Glutamatergic neuron (in vitro differentiated cells): ENCODE measurements at places on chromosomes 3 and 15. TPM values are rescaled to one million over a fixed set of nuclear protein-coding genes. Genes with fewer than 3 reads are reported as not detected.

GRCh38 chr3:79326642-79327041, 441.2 kb downstream of the ROBO1 start:
- no peaks in the 10 kb centered on the region for H3K27me3 ChIP-seq
- peaks cover 4% of the 10 kb centered on the region for H3K4me1 ChIP-seq
- H3K36me3 ChIP-seq = no peaks in the 10 kb centered on the region

GRCh38 chr3:10279384-10280176, 13.2 kb downstream of the GHRL start:
- no peaks in the 10 kb centered on the region for H3K36me3 ChIP-seq
- no peak overlapping the region for H3K27ac ChIP-seq
- no peaks in the 10 kb centered on the region for H3K4me1 ChIP-seq
- no peaks in the 10 kb centered on the region for H3K27me3 ChIP-seq
- no peak for DNase-seq

DNA sequence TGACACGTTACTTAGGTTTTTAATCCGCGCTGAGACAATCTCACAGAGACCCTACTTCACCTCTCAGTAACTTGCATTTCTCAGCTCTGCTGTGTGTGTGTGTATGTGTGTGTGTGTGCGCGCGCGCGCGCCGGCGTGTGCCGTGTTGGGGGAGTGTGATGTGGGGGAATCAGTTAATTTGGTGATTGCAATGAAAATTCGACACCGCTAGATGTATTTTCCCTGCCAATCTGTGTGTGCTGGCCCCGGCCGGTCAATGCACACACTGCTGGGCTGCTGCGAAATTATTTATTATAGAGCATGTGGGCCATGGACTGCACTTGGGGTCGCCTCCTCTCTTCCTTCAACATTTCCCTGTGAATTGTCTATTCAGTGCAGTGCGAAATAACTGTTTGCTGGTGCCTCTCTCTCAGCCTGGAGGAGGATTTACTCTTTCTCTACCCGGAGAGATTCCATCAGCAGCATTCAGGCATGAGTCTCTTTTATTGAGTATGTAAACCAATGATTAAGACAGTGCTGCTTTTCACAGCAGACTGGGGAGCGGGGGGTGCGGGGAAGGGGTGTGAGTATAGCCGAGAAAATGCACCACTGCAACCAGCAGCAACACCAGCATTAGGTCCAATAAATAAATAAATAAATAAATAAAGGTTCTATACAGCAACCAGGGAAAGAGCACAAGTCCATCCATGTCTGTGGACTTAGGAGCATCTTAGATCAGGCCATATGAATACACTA, 2.9 kb downstream of the CADM2 start:
- peak overlapping the region; percentile 95 for H3K4me3 ChIP-seq
- H3K27me3 ChIP-seq = peaks cover 8% of the 10 kb centered on the region
- H3K27ac ChIP-seq = peak overlapping the region; percentile 79

The BFSP2 gene
- total RNA-seq = not detected
